GM03348 (cell line): ENCODE measurements at places on chromosomes 3 and 15.

DNA sequence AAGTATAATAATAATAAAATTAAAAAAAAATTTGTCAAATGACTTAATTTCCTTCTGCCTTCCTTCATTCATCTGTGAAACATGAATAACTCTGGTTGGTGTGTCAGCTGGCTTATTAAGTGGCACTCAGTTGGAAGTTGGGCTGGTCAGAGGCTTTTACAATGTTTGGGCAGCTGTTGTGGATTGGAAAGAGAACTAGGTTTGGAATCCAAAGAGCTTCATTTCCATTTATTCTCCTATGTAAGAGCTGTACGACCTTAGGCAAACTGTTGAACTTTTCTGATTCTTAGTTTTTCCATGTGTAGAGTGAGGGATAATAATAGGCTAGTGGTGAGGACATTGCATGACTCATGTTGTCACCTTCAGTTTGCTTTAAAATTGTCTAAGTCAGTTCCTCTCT, 606.7 kb downstream of the PDCD6IP start:
- no peak for DNase-seq

GRCh38 chr3:30720586-30721313, 114.3 kb downstream of the TGFBR2 start:
- peak; percentile 15 for DNase-seq

- no peak for DNase-seq
Measured at GRCh38 chr3:53104762-53105161, 25.5 kb downstream of the RFT1 start.

- DNase-seq = no peak
Measured at GRCh38 chr3:128372707-128373533, 93.8 kb downstream of the DNAJB8 start.

DNA sequence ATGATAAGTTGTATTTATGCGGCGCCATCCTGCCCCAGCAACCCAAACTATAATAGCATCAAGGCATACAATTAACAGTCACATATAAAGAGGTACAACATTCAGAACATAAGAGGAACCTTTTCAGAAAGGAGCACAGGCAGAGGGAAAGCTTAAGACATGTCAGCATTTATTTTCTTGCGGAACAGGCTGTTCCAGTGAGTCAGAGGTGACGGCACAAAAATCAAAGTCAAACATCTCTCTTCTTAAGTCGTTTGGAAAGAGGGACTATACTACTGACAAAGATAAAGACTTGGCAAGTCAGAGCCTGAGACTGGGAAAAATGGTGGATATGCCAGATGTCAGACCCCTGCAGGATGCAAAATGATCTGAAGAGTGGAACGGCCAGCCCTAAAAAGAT, 128.4 kb downstream of the CTNNB1 start:
- no peak for DNase-seq

DNA sequence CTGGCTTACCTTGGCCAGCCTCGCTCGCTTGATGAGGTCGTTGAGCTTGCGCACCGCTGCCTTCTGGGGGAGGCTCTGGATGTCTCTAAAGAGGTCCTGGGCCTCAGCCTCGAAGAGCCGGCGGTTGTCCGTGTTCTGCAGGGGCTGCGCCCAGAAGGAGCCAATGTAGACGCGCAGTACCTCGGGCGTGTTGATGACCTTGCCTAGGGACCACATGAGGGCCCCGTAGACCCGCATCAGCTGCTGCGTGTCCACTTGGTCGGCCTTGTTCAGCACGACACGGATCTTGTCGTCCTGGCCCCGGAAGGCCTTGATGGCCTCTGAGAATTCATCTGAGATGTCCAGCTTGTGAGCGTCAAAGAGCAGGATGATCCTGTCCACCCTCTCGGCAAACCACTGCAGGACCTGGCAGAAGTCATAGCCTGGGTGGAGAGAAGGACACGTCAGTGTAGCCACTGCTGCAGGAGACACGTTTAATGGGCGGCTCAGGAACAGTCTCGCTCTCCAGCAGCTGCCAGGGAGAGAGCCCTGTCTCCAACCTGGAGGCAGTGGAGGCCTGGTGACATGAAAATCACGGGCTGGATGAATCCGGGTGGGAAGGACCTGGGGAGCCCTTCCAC, 25.5 kb upstream of the SPTBN5 start:
- DNase-seq = no peak

DNA sequence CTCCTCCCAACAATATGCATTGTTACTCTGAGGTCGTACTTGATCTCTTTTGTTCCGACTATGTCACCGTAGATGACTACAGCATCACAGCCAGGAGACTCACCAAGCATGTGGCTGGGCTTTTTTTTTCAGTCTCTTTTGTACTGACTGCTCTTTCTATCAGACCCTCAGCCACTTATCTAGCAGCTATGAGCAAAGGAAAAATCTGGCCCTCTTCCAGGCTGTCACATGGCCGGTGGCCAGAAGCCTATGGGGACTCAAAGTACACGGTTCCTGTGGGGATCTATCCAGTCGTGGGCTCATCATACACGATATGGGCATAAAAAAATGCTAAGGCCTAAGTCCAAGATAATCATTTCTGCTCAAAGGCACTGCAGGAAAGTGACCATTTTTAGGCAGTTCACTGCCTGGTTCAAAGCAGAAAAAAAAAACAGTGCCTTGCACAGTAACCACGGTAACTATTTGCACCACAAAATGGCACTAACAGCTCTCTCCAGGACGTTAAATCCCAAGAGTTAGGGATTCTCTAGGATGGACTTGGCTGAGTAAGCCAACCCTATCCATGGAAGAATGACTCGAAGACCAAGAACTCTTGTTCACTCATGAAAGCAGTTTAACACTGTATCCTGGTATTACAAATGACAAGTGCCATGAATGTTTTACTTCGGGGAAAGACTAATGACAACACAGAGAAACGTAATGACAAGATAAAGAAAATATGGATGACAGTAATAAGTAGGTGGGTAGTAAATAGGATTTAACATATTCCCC, 50.3 kb downstream of the SHQ1 start:
- DNase-seq = no peak

DNA sequence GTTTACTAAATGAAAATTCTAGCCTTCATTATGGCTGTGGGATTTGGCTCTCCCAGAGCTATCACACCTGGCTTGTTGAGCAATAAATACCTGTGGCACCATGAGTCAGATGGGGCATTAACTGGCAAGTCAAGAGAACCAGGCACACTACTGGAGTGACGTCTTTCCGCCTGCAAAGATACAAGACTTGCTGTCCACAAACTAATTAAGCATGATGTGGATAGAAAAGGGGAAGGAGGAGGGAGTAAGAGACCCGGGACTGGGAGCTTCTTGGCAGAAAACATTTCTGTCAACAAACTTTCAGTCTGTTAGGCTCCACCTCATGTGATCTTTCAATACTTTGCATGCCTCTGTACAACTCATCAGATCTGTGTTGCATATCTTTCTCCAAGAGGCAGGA, 56.5 kb downstream of the CLDN1 start:
- DNase-seq = peak; percentile 19

DNA sequence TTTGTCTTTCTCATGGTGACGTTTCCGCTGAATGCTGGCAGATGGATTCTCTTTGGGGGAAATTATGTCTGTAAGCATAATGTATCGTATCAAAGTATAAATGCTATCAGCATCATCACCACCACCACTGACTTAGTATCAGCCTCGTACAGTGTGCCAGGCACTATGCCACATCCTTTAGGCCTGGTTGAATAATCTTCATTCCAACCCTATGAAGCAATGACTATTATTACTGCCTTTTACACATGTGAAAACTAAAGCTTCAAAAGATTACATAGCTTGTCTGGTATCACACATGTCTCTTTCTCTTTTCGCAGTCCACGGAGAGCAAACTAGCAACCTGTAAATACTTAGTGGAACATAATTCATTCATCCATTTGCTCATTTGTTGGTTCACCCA, 166.7 kb upstream of the PRICKLE2 start:
- DNase-seq = peak; percentile 8

GRCh38 chr3:120497336-120497735, 46.5 kb upstream of the FSTL1 start:
- peak; percentile 49 for DNase-seq

DNA sequence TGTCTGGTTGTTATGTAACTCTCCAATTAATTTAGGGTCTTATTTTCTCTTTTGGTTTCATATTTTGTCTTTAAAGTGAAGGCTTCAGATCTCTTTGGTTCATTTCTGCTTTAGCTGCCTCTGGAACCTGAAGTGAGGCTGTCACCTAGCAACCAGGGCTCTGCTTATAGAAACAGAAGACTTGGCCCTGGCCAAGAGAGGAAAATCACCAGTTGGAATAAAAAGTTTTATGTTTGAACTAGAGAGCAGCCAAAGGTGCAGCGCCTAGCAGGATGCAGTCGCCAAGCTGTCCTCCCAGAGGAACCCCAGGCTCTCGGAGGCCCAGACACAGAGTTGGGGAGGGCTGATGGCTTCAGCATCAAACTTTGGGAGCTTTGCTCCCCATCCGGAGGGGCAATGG, 41.1 kb downstream of the LYZL4 start:
- DNase-seq = no peak

GRCh38 chr3:50655009-50655830, 19.5 kb upstream of the DOCK3 start:
- no peak for DNase-seq

DNA sequence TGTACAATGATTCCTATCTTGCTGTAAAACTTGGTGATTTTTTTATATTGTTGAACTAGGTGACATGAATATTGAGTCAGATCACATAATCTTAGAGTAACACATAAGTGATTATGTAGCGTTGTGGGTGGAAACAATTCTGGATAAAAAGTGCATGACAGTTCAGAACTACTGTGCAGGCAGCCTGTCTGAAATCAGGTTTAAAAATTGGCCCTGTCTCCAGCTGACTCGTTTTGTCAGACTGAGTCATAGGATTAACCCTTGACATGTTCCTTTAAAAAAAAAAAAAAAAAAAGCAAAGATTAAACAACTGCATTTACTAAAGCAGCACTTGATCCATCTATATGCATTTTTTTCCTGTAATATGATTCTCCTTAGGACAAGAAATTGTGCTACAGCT, 160.0 kb upstream of the CGNL1 start:
- DNase-seq = peak; percentile 18

DNA sequence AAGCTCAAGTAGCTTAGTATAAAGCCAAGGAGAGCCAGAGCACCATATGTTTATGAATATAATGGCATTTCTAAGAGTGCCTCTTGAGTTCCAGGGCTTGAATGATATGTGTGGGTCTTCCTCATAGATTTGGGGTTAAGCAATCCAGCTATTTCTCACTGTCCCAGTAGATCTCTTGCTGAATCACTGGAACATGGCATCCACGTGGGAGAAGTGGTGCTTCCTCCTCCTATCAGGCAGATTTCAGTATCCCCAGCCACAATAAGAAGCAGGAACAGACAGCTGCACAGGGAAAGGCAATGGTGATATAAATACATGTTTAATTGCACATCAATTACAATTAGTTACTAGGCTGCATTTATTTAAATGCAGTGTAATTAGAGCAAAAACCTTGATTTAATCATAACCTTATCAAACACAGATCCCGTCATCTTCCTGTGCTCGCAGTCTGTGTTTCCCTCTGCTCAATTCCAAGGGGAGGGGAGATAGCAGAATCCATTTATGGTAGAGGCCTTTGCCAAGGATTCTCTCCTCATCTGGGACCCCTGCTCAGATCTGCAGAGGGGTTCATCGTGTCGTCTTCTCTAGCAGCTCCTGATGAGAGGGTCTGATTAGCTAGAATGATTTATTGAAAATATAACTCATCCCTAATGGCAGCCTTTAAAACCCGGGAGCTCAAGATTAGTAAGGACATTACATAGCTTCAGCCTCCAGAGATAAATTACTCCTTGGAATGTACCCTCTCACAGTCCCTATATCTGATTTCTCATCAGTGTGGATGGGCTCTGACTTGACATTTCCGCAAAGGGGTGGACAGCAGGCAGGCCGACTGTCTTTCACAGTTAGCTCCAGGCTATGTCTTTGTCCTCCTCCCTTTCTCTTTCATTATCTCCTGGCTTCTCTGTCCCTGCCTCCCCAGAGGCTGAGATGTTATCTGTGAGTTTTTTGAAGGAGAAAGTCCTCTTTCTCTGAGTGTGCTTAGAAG, 775.9 kb downstream of the AGBL1 start:
- no peak for DNase-seq

GRCh38 chr15:92155934-92156333, 237.7 kb upstream of the ST8SIA2 start:
- DNase-seq = no peak

- DNase-seq = no peak
Measured at GRCh38 chr3:60980342-60980692, 270.9 kb downstream of the FHIT start.

- peak; percentile 26 for DNase-seq
Measured at GRCh38 chr15:52295421-52296001, at the start of gene MYO5C. MYO5C (minus strand) TSS chr15:52295804; CDS start chr15:52295636, 168 bp downstream.

GRCh38 chr3:71857956-71858355, 73.0 kb upstream of the PROK2 start:
- DNase-seq = peak; percentile 49

GRCh38 chr15:54017959-54018358, 39.7 kb downstream of the UNC13C start:
- no peak for DNase-seq

DNA sequence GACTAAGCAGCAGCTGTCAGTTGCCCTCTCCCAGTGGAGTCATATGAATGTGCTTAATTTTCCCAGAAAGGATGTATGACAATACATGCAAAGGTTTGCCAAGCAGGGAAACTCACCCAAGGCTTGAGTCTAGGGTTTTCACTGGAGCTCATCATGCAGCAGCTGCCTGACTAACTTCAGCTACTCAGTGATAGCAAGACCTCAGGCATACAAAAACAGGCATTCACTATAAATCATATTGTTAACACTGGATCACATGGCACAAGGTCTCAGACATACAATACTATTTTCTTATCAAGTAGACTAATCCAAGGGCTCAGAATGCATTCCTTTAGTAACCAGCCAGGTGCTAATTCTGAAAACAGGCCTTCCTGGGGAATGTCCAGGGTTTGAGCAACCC, 85.0 kb upstream of the STAC start:
- DNase-seq = no peak

DNA sequence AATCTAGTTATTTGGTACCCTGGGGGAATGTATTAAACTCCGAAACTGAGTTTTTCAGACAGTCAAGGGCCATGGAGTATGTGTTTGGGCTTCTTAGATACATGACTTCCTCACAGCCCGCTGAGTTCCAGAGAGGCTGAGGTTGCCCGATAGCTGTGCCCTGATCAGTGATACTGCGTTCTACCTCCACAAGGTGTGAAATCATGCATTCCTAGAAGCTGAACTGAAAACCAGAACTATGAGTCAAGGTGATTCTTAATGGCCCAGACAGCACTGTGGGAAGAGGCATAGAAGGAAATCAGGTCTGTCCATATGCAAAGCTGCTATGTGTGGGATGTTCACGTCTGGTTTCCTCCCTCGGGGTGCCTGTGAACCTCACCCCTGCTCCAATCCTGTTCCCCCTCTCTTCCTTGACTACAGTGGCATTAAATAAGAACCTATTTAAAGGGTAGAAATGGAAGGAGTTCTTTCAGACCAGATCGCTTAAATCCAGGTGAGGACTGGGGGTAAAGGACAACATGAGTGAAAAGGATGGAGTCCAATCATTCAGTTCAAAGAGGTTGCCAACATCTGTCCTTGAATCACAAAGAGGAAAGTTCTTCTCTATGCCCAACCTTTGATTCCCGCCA, 74.3 kb downstream of the MYO1E start:
- DNase-seq = no peak
